Glutamatergic neuron (in vitro differentiated cells): ENCODE measurements at places on chromosomes 6 and 20. TPM values are rescaled to one million over a fixed set of nuclear protein-coding genes. Genes with fewer than 3 reads are reported as not detected.
A peak's percentile ranks its signal among the peaks of the same experiment; 100 is the strongest.

Gene RAET1L
- total RNA-seq = not detected

GRCh38 chr20:48626226-48626937 is 201.4 kb downstream of the PREX1 start:
- no peak for DNase-seq

Gene NRSN1
- total RNA-seq = 5.7 TPM

- DNase-seq = no peak
These were observed 178.5 kb downstream of the ARID1B start for GRCh38 chr6:156955494-156956183.

GRCh38 chr20:41135187-41135887 is 2.0 kb upstream of the PLCG1 start:
- DNase-seq = peak; percentile 59

- no peak for DNase-seq
These were observed 22.8 kb upstream of the CCN6 start for GRCh38 chr6:112030961-112031660.

- DNase-seq = no peak
These were observed 96.6 kb upstream of the B3GAT2 start for GRCh38 chr6:71053475-71053874.

Gene LHFPL5
- total RNA-seq = 1.7 TPM

Gene CEBPB
- total RNA-seq = 11.3 TPM

Gene SAMD3
- total RNA-seq = 1.6 TPM

Gene MEP1A
- not detected for total RNA-seq

Gene SULF2
- total RNA-seq = 97.8 TPM

DNA sequence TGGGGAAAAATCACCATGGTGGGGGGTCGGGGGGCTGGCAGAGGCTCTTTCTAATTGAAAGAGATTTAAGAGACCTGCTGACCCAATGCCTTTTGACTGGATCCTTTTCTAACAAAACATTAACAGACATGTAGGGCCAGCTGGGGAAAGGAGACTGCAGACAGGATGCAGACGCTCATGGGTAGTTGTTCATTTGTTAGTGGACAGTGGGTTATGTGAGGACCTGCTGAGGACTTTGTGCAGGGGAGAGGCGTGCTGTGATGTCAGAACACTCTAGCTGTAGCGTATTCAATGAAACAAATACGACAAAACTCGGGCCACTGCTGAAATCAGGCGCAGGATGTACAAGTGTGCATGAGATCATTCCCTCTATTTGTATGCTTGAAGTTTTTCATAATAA is 1.2 kb downstream of the IP6K3 start:
- no peak for DNase-seq

DNA sequence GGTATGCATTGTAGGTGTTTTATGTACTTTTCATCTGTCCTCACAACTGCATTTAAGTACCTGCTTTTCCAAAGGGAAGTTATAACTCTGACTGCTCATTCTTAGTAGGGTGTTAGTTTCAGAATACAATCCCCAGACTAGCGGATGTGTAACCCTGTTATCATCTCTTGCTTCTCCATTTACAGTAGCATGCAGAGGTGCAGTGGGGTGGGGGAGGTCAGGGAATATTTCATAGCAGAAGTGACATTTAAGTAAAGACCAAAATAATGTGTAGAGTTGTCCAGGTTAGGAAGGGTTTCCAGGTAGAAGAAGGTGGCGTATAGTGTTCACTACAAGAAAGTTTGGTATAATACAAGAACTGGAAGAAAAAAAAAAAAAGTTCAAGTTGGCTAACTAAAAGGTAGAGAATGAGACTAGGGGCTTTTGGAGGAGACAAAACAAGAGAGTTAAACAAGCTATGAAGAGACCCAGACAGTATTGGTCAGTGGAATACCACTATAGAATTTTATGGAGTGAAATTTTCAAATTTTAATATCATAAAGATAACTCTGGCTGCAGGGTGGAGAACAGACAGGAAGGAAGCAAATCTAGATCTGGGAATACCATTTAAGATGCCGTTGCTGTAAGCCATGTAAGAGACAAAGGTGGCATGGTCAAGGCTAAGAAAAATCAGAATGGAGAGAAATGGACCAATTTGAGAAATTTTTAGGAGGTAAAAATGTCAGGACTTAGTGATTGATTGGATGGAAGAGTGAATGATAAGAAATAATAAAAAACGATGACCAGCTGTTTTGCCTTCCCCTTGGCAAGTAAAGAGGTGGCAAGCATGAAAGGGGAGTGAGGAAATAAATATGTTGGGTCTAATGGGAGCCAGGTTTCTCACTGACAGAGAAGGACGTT is 2.2 kb upstream of the AHI1 start:
- no peak for DNase-seq

DNA sequence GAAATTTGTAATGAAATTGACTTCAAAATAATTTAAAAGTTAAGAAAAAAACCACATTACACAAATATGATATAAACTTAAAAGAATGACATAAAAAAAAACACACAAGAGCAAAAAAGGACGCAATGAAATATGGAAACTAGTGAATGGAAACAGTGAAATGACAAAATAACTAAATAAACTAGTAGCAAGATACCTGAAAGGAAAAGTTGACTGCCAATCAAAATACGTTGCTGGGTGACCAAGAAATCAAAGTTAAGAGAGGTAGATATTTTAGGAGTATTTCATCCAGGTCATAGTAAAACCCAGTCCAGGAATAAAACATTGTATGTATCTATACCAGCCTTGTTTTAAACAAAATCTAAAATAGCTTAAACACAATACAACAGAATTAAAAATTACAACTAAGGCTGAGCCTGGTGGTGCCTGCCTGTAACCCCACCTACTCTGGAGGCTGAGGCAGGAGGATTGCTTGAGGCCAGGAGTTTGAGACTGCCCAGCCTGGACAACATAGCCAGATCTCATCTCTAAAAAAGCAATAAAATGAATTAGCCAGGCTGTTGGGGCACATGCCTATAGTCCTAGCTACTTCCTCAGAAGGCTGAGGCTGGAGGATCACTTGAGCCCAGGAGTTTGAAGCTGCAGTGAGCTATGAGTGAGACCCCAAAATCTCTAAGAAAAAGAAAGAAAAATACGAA is 22.0 kb downstream of the C6orf15 start:
- DNase-seq = no peak

Gene COL21A1
- 0.69 TPM for total RNA-seq

- DNase-seq = no peak
These were observed 214.5 kb downstream of the TBX18 start for GRCh38 chr6:84549917-84550316.

Gene FAM83B
- total RNA-seq = not detected

Gene HLA-DQB1
- not detected for total RNA-seq

- no peak for DNase-seq
These were observed 542 bp downstream of the FGD2 start for GRCh38 chr6:37005827-37006567.

GRCh38 chr6:6164367-6164766 is 156.1 kb downstream of the F13A1 start:
- no peak for DNase-seq

DNA sequence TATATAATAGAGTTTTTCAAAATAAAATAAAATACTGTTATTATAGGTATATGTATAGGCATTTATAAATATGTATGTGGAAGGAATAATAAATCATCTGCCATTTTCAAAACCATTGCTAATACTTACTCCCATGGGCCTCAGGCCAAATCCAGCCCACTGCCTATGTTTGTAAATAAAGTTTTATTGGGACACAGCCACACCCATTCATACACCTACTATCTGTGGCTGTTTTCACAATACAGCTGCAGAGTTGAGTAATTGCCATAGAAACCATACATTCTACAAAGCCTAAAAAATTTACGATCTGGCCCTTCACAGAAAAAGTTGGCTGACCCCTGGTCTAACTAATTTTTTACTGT is 9.5 kb downstream of the ALDH5A1 start:
- no peak for DNase-seq

Gene ADTRP
- total RNA-seq = not detected

Gene AGPAT1
- total RNA-seq = 136 TPM

Gene ARMC12
- 2.6 TPM for total RNA-seq

Gene IPCEF1
- total RNA-seq = 0.61 TPM

- no peak for DNase-seq
These were observed 74.2 kb downstream of the TAF4 start for GRCh38 chr20:61991476-61991875.

- DNase-seq = no peak
These were observed 207.8 kb downstream of the OTOR start for GRCh38 chr20:16955971-16956370.

GRCh38 chr6:152184917-152185574 is 377.6 kb downstream of the ESR1 start:
- no peak for DNase-seq

DNA sequence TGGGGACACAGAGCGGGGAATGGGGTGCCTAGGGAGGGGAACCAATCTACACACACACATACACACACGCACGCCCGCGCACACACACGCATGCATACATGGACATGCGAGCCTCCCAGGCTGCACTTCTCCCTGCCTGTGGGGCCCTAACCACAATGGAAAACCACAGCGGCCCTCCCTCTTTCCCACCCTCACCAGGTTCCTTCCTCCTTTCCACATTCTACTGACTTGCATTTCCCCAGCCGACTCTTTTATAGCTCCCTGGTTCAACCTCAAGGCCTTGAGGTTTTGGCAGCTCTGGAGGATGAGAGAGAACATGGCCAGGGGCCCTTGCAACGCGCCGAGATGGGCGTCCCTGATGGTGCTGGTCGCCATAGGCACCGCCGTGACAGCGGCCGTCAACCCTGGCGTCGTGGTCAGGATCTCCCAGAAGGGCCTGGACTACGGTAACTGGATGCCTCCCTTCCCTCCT is at the start of gene BPI:
Gene BPI (plus strand): TSS at position 249 of the 472 bp plus-strand sequence. CDS start 68 bp downstream, at position 317.
- DNase-seq = no peak

Gene TULP4
- total RNA-seq = 406 TPM

Gene SPDEF
- not detected for total RNA-seq

- DNase-seq = peak; percentile 10
These were observed 3.6 kb upstream of the C20orf144 start for GRCh38 chr20:33658510-33658909.
